SW480 (cell line): ENCODE measurements at places on chromosomes 7 and 10.

DNA sequence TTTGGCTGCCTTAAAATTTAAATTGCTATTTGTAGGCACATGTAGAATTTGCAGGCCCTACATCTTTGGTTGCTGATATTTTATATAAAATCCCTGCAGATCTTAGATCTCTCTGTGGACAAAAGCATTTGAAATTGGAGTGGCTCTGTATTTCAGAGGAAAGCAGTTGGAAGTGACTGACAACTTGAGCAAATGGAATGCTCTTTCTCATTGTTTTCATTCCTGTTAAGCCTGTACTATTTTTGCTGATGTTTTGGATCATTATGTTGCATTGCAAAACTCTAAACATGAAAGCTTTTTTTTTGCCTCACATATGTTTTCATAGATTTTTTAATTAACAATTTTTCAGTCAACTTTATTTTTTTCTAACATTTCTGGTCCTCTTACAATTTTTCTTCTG, 251.2 kb upstream of the MDFIC start:
- no peak for DNase-seq

DNA sequence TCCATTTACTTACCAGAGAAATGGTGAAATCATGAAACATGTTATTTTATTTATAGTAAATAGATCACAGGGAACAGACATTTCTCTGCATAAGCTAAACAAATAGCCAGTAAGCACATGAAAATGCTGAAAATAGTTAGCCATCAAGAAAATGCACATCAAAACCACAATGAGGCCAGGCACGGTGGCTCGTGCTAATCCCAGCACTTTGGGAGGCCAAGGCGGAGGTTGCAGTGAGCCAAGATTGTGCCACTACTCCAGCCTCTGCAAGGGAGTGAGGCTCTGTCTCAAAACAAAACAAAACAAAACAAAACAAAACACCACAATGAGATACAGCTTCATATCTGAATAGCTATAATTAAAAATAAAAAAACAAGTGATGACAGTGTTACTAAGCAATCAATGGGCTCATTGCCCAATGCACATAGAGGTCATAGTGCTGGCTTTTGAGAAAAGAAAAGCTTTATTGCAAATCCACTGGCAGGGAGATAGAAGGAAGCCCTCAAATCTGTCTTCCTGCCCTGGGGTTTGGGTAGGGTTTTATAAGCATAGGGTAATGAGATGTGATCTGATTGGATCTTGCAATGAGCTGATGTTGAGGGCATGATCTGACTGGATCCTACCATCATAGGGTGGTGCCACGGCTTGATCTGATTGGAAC, 16.2 kb downstream of the CSTF2T start:
- DNase-seq = no peak

- peak; percentile 87 for DNase-seq
Observed at GRCh38 chr7:28358423-28358868, 53.9 kb upstream of the CREB5 start.

DNA sequence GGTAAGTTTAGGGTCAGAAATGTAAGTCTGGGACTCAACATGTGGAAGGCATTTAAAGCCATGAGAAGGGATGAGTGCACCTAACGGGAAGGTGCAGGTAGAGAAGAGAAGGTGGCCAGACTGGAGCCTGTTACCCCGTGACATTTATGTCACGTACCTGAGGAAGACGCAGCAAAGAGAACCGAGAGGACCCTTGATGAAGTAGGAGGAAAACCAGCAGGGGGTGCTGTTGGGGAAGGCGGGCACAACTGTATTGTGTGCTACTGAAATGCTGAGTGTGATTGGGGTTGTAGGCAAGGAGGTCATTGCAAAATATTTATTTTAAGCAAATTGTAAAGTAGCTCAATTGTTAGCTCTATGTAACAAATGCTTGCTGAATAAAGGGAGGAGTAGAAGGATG, 338.2 kb upstream of the PRKCQ start:
- DNase-seq = no peak

GRCh38 chr10:11425296-11425610, 186.2 kb downstream of the USP6NL start:
- DNase-seq = no peak

- no peak for DNase-seq
Observed at GRCh38 chr10:21202776-21203462, 305.8 kb upstream of the NEBL start.

DNA sequence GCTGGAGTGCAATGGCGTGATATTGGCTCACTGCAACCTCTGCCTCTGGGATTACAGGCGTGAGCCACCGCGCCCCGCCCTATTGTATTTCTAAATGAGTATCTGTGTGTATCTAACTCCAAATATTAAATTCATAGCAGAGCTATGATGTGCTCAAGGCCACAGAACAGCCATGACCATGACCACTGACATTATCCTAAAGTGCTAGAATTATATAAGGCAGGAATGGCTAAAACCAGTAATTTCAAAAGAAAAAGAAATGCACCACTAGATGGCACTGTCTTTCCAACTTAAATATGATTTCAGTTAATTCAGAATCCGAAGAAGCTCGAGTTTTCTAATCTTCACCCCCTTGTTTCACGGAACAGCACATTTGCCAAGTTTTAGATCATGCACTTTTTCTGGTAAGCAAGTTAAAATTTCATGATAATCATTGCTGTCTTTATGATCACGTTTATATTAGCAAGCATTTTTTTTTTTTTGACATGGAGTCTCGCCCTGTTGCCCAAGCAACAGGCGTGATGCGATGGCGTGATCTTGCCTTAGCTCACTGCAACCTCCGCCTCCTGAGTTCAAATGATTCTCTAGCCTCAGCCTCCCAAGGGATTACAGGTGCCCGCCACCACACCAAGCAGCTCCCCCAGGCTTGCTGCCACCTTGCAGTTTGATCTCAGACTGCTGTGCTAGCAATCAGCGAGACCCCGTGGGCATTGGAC, 65.3 kb downstream of the OR13A1 start:
- peak; percentile 67 for DNase-seq

DNA sequence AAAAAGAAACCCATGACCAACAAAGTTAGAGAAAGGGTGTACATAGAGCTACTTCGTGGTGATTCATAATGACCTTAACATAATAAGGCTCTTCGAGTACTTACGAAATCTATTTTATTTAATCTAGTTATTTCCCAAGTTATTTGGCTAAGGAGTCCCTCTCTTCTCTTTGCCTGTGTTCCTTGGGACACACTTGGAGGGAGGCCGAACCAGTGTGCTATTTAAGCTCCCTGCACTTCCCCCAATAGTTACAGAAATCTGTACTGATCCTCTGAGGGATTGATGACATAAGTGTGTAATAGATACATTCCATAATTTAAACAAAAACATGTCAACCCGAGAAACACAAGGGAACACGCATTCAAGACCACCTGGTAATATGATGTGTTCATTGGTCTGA, 351.1 kb downstream of the GATA3 start:
- DNase-seq = no peak

DNA sequence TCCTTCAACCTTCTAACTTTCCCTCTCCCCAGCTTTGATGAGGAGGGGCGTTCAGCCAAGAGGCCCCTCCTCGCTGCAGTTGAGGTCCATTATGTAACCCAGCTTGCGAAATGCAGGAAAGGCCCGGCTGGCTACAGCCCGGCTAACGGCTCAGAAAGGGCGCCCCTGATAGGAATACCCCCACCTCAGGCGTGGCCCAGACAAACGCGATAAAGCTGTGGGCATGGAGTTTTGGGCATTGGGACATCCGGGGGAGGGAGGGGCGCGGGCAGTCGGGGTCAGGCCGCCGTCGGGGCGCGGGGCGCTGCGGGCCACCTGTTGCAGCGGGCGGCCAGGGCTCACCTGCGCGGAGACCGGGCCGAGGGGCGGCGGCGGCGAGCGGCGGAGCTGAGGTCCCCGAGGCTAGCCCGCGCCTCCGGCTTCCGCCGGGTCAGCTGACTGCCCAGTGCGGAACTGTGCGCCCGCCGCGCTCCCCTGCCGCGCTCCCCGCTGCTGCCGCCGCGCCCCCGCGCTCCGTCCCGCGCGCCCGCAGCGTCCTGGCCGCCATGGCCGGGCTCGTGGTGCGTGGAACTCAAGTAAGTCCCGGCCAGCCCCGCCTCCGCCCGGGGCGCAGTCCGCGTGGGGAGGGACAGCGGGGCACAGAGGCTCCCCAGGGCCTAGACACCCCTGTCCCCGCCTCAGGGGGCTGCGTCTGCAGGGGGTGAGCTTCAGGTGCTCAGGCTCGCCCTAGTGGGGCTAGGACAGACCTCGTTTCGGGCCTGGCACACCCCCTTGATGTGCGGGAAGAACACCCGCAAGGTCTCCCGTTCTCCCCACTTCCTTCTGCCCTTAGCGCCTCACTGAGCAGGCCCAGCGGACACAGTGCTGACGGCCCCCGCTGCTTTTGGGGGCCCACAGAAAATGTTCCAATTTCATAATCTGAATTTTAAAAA, at the start of gene LRMDA:
LRMDA (plus strand) TSS at position 445 of the 932 bp plus-strand sequence.
- peak; percentile 28 for DNase-seq

DNA sequence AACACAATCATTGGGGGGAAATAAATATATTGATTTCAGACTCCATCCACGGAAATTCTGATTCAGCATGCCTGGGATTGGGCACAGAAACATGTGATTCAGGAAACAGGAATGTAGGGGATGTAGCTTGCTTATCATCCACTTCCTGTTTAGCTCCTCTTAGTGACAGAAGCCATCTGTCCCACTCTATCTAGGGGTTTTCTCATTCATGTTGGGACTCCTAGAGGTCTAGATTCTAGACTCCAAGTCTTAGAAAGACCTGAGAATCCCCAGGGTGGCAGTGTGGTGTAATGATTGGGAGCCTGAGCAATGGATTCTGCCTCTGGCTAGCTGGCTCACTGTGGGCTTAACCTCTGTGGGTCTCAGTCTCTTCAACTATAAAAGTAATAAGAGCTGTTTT, 67.9 kb downstream of the CDK1 start:
- DNase-seq = peak; percentile 6

- DNase-seq = no peak
Observed at GRCh38 chr7:69422574-69422985, 175.7 kb upstream of the AUTS2 start.

GRCh38 chr10:3588816-3589215, 196.2 kb downstream of the KLF6 start:
- no peak for DNase-seq

- DNase-seq = no peak
Observed at GRCh38 chr10:4651404-4652037, 174.5 kb upstream of the AKR1E2 start.

DNA sequence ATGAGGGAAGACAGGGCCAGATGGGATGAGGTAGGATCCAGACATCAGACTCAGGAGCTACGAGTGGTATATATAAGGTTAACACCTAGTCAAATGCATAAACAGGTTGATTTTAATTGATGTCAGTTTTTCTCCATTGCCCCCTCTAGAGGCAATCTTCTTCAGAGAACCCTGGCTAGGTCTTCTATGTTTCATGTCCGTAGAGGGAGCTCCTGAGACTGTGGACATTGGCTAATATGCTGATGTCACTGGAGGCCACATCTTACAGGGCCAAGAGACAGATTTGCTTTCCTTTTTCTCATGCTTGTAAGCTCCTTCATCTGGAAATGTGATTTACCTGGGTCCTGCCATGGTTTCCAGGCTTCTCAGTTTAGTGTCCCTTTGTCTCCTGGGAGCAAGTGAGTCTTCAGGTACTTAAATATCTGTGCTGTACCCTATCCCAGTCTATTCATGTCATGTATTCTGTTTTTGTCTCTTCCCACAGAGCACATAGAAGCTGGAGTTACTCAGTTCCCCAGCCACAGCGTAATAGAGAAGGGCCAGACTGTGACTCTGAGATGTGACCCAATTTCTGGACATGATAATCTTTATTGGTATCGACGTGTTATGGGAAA, 161.6 kb upstream of the PRSS1 start:
- DNase-seq = peak; percentile 80

GRCh38 chr7:90540406-90540805, 55.7 kb upstream of the CDK14 start:
- DNase-seq = no peak

DNA sequence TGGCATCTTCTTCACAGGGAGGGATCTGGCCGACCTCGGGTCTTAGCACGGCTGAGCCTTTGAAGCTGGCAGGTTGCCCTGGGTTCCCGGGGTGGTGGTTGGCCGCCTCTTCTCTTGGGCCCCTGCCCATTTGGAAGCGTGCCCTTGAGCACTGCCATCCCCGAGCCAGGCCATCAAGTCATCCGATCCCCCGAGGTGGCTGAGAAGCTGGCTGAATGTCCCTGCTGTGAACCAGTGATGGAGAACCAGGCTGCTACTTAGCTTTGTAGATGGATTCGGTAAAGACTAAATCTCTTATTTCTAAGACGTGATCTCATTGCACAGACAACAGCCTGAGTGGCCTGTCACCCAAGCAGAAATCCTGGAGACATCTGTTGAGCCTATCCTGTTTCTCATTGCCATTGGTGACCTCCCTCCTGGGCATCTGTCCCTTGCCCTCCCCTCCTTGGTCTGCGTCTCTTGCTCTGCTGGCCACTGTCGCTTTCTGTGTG, 74.3 kb downstream of the GRK5 start:
- DNase-seq = no peak

DNA sequence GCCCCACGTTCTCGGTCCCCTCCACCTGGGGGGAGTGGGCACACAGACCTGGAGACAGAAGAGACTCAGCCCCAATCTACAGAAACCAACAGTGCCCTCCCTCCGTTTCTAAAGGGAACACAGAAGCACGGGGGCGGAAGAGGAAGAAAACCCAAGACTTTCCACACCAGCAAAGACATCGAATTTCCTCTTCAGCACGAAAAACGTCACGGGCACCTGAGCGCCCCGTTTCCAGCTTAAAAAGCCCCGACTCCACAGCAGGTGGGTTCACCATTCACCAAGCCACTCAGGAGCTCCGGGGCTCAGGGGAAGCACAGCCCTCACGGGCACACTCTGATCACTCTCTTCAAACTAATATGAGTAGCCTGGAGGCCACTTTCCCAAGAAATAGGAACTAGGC, 19.6 kb downstream of the NUDT1 start:
- DNase-seq = no peak

DNA sequence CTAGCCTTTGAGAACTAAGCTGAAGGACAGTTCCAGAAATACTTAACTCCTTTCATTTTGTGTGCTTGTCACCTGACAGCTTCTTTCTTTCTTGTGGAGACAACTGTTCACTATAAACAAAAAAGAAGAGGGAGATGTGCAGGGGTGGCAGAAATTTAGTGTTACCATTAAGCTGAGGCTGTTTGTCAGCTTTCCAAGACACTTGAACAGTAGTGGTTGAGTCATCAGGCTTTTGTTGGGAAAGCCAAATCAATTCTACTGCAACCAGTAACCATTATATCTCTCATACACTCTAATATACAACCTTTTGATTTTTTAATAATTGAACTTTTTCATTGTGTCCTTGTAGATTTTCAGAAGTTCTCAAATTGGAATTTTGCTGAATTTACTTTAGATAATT, 75.3 kb downstream of the POLL start:
- DNase-seq = no peak

- DNase-seq = no peak
Observed at GRCh38 chr7:8246020-8246419, 15.9 kb downstream of the ICA1 start.
